ENCODE measurements at places on chromosomes 13 and 19. TPM values are rescaled to one million over a fixed set of nuclear protein-coding genes. Genes with fewer than 3 reads are reported as not detected.

Gene OR4F17
- total RNA-seq, result not detected

Gene IGFL3
- total RNA-seq, result not detected

Gene ZNF296
- 3.4 TPM for total RNA-seq

Gene KANK3
- 4.0 TPM for total RNA-seq

Gene MAMSTR
- 4.7 TPM for total RNA-seq

Gene ARHGAP45
- 133 TPM for total RNA-seq

DNA sequence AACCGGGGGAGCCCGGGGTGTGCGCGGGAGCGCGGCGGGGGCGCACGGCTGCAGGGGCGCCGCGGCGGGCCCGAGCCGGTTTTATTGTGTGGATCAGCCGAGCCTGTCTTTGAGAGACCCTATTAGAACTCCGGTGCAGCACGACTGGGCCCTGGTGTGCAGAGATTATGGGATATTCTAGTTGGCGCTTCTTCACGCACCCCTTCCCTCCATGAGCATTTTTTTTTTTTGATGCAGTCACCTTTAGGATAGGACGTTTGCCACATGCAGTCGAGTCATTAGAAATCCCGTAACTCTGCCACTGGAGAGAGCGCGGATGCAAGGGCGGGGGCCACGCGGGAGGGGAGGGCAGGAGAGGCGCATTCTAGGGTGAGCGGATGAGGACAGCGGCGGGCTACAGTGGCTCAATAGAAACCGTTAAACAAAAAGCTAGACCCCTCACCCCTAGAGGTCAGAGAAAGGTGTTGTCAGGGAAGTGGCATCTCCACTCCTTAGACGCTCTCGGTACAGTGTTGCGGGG, 3.7 kb downstream of the FGF9 start:
- DNase-seq, result no peak

DNA sequence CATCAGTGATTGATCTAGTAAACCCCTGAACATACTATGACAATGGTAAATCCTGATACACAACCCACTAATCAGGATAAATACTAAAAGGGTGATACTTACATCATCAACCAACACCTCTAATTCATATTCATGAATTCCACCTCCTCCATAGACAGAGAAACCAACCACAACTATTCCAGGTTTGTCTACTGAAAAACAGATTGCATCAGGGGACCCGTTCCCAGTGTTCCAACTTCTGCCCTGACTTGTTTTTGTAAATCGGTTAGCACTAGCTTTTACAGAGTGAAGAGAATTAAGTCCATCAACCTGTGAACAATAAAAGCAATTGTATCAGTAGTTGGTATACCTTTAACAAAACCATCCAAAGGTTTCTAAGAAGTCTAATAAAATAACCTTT, 149.2 kb downstream of the MYCBP2 start:
- no peak for DNase-seq

DNA sequence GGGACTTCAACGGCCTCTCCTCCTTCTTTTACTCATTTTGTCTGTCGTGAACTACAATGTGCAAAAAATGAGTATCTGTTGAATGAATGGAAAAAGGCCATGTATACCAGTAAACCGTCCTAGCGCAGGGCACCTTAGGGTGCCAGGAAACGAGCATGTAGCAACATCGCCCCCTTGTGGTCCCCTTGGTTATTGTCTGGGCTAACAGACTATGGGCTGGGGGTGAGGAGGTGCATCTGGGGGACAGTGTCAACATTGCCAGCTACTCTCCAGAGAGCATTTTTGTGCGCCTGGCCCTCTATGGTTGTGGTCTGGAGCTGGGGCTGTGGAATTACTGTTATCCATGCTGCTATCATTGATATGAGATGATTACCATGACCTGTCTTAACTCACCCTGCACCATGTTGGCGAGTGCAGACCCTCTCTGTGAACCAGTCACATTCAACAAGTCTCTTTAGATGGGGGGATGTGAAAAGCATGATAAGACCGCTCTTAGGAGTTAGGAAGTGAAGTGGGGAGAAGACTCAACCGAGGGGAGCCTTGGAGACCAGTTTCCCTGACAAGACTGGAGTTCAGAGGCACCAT, 22.8 kb upstream of the SIGLEC11 start:
- DNase-seq, result peak; percentile 73

DNA sequence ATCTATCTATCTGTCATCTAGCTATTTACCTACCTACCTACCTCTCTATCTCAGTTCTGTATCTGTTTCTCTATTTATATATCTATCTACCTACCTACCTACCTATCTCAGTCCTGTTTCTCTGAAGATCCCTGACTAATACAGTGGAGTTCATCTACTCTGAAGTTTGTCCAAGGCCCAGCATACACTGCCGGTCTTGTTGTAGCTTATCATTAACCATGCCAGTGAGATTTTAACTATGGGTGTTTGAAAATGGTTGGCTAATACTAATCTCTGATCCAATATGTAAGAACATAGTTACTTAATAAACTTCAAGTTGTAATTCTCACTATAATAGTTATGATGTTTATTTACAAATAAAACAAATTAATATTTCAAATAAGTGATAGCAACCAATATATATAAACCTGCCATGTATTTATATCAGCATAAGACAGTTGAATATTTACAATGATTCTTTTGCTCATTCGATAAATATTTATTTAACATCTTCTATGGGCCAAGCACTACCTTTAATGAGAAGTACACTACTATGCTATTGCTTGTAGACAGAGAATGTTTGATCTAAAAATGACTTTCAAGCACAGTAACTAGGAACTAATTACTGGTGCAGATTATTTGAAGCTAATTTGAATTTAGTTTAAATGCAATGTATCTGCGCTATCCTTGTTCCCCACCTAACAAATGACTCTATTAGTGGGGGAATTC, 242.1 kb downstream of the KLF5 start:
- DNase-seq, result no peak

- DNase-seq, result no peak
Measured at GRCh38 chr19:39262496-39262895, 5.7 kb upstream of the IFNL2 start.

DNA sequence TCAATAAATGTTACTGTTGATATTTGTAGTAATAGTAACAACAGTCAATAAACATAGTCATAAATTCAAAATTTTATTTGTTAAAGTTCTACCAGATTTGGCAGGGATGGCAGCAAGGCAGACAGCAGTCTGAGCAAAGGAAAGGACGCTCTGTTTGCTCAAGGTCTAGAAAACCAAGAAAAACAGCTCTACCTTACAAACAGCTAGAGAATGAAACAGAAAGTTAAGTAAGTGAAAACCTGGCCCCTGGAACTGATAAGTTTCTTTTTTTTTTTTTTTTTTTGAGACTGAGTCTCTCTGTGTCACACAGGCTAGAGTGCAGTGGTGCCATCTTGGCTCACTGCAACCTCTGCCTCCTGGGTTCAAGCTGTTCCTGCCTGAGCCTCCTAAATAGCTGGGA, 27.9 kb downstream of the ENOX1 start:
- DNase-seq, result no peak

DNA sequence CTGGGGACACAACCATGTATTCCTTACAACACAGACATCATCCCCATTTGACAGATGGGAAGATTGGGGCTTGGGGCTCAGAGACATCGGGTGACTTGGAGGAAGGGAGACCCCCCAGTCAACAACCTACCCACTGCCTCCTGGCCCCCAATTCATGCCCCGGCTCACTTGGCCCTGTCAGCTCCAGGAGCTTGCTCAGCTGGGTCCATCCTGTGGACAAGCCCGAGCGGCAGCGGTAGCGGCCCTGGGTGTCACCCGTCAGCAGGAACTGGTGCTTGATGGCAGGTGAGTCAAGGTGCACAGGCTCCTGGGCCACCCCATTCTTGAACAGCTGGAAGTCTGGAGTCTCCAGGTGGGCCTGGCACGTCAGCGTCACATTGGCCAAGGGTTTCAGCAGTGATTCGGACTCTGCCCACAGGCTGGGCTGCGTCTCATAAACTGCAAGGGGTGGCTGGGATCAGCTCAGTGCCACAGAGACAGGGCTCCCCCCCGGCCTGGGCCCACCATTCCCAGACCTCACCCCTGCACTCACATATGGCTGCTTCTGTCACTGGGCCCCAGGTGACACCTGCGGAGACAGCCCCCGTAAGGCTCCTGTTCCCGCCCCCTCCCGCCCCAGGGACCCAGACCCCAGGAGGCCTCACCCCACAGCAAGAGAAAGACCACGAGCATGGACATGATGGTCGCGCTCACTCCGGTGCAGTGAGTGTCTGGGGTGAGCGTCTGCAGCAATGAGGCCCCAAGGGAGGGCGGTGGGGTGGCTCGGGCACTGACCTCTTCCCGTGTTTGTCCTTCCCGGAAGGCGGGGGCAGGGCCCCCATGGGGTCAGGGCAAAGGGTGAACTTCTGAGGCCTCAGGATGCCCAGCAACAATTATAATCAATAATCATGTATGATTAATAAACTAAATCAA, at the start of gene A1BG:
Gene A1BG, minus strand, starts transcription at position 733 of the 912 bp plus-strand sequence. Its CDS starts 55 bp downstream, at position 678.
- no peak for DNase-seq

GRCh38 chr19:38849147-38849859, 483 bp downstream of the HNRNPL start:
- peak; percentile 96 for DNase-seq

GRCh38 chr19:32809254-32809653, 60.3 kb downstream of the SLC7A9 start:
- DNase-seq, result no peak

DNA sequence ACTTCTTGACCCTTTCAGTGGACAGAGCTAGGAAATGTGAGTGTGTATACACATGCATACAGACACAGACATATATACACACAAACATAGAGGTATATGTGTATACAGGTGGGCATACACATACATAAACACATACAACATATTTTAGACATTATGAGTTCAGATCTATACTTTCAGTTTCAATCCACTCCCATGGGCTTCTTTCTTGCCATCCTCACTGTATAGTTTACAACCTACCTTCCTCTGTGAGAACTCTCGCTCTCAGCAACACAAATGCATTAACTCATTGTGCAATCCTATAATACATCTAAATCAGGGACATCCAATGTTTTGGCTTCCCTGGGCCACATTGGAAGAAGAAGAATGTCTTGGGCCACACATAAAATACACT, 21.2 kb upstream of the SCEL start:
- DNase-seq, result no peak

- DNase-seq, result no peak
Measured at GRCh38 chr19:50796634-50797428, 6.6 kb downstream of the ACP4 start.

DNA sequence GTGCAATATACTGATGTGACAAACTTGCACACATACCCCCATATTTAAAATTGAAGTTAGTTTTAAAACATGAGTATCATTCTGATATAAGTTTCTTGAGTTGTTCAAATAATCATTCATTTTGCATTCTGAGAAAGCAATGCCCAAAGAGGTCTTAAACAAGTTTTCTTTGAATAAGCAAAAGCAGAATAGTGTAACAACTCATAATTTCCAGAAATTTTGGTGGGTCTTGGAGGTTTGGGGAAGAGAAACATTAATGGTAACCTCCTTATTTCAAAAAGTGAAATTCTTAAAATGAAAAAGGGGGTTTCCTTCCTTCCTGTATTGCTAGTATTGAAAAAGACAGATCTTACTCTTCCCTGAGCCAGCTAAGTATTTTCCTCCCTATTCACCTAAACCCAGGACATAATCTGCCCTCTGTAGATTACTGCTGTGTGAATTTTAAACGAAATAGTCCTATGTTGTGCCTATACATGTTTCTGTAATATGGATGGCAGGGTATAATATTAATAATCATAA, 30.4 kb downstream of the SLC25A15 start:
- no peak for DNase-seq
